ENCODE measurements at places on chromosomes 6 and 20. TPM values are rescaled to one million over a fixed set of nuclear protein-coding genes. Genes with fewer than 3 reads are reported as not detected.

CAP2 gene
- total RNA-seq = 5.5 TPM

MCHR2 gene
- not detected for total RNA-seq

IMPG1 gene
- not detected for total RNA-seq

MEI4 gene
- total RNA-seq = 0.06 TPM

TMEM200A gene
- total RNA-seq = 2.1 TPM

MOXD1 gene
- 28.5 TPM for total RNA-seq

ANKRD6 gene
- total RNA-seq = 6.2 TPM

PRICKLE4 gene
- not detected for total RNA-seq

MTO1 gene
- 23.5 TPM for total RNA-seq

ZNF184 gene
- total RNA-seq = 5.7 TPM

RAD21L1 gene
- total RNA-seq = 1.2 TPM

FRMD1 gene
- not detected for total RNA-seq

VARS1 gene
- 113 TPM for total RNA-seq

TOX2 gene
- total RNA-seq = 2.0 TPM

TNNC2 gene
- not detected for total RNA-seq

NOTCH4 gene
- 2.0 TPM for total RNA-seq

ZNF165 gene
- total RNA-seq = 4.3 TPM

ATP6V1G2 gene
- 0.14 TPM for total RNA-seq

TCP11 gene
- total RNA-seq = not detected

KIF25 gene
- total RNA-seq = not detected

DDO gene
- total RNA-seq = 0.07 TPM

SPTLC3 gene
- 2.6 TPM for total RNA-seq
